ENCODE measurements at places on chromosomes 3 and 15.
A peak's percentile ranks its signal among the peaks of the same experiment; 100 is the strongest.

GRCh38 chr3:13666781-13667709 is 118.1 kb downstream of the FBLN2 start:
- no peak for DNase-seq

DNA sequence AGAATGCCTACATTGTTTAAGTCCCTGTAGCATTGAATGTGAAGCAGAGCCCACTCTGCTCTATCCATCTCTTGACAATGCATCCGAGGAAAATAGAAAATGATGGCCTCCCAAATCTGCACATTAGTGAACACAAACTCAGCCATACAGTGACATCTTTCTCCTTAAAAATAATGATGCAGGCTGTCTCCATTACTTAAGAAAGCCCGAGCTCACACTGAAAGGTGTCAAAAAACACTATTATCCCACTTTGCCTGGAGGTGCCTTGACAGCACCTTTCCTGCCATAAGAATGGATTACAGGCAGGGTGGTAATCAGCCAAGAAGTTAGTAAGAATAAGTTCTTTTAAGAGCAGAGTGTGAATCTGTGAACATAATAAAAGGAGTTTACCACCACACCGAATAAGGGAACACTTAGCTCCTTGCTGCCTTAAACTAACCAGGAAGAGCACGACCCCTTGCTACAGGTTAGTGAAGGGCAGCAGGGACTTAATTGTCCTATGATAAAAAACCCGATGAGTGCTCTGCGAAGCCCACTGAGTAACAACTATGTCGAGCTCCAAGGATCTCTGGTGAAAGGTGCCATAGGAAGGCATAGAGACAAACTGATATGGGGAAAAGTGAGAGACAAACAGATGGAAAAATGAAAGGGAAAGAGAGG is 123.2 kb upstream of the TUSC7 start:
- no peak for DNase-seq

- no peak for DNase-seq
Observed at GRCh38 chr3:107956991-107957900, 133.6 kb downstream of the CD47 start.

DNA sequence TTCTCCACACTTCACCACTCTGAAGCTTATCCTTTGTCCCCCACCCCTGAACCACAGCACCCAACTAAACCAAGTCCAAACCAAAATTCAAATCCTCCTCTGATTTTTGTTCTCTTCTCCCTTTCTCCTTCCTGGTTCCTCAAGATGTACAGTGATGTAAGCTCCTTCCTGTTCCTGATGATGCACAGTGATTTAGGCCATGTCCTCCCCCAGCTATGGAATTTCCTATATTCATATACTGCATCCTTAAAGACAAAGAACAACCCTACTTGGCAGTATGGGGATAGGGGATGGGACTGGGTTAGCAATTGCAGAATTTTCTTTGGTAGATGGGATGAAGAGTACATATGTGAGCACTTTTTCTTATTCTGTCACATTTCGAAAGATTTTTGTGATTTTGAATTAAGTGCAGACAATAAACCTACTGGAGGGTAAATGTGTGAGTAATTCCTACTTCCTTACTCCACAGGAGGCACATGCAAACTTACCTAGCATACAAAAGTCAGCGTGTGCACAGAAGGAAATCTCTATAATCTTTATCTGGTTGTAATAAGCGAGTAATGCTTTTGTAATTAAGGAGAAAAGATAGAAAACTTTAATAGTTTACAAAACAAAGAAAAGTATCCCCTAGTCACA is 125.0 kb downstream of the ANO10 start:
- DNase-seq: no peak

GRCh38 chr3:183385698-183386613 is 42.5 kb downstream of the MCF2L2 start:
- peak; percentile 35 for DNase-seq

DNA sequence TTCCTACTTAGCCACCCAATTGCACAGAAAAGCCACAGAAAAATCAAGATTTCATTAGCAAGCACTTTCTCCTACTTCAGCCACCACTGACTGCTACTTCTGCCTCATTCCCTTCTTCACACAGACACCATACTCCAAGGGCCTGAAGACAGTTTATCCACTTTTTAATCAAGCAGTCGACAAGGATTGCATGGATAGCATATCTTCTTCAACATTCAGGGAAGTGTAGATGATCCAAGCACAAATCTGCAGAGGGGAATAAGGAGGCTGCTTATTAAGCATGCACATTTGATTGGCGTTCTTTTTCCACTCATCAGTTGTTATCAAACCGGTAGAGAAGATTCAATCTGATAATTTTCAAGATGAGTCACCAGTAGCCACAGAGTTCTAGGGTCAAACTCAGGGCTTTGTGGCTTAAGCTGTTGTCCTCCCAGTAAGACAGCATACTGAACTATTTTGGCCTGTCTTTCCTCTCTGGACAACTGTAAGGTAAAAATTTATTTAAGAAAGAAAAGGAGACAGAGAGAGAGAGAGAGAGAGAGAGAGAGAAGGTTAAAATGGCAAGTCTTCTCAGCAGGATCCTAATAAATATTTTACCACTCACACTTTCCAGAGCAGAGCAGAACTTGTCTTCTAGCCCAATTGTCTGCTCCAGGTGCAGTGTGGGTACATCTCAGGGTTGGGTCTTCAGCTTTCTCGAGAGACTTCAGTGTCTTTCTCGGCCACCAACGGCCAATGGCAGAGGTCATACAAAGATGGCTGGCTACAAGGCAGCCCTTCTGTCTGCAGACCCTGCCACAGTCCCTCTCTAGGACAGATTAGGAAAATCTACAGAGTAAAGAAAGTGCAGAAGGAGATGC is 80.6 kb upstream of the BHLHE40 start:
- no peak for DNase-seq

DNA sequence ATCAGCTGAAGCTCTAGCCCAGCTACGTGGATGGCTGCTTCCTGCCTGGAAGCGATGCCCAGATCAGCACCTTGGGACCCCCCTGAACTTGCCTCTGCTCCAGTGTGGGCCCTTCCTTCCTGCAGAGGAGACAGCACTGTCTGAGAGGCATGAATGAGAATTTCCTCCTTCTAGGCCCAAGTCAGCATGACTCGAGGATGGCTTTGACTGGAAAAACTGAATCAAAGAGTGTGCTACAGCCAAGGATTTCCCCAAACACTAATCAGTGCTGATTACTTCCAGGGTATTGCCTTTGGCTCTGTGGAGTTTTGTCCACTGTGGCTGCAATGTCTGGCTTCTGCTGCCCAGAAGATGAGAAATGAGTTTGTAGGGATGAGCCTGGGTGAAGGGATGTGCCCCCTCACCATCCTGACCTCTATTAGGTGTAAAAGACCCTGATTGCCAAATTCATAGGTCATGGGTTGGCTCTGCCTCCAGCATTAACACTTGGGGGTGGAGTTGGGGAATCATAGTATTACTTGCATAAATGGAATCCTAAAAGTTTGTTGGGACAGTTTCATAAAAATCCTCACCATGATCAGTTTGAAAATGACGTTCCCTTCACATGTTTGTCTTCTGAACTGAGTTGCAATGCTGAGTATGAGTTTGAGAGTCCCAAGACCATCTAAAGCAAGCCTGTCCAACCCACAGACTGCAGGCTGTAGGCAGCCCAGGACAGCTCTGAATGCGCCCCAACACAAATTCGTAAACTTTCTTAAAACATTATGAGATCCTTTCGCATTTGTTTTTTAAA is 36.7 kb downstream of the FLNB start:
- no peak for DNase-seq
